ENCODE measurements at places on chromosomes 11 and 22.

DNA sequence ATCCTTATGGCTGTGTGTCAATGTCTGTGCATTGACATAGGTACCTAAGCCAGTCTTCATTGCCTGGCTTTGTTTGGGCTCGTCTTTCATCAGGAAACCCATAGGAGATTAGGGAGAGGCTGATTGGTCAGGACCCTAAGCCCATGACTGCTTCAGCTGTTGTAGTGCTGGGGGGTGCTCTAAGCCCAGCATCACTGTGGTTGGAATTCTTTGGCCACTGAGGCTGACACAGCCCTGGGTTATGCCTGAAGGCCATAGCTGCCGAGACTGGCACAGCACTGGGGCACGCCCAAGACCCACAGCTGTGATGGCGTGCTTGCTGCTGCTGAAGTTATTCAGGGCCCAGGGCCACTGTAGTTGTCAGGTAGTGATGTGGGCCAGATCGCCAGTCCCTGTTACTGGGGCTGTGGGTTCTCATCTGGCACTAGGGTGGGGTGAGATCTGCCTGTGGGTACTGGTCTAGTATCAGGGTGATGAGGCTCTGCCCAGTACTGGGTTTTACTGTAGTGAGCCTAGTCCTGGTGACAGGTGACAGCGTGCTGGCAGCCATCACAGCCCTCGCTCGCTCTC lies 4.9 kb downstream of the USP18 start:
- no peak for DNase-seq

DNA sequence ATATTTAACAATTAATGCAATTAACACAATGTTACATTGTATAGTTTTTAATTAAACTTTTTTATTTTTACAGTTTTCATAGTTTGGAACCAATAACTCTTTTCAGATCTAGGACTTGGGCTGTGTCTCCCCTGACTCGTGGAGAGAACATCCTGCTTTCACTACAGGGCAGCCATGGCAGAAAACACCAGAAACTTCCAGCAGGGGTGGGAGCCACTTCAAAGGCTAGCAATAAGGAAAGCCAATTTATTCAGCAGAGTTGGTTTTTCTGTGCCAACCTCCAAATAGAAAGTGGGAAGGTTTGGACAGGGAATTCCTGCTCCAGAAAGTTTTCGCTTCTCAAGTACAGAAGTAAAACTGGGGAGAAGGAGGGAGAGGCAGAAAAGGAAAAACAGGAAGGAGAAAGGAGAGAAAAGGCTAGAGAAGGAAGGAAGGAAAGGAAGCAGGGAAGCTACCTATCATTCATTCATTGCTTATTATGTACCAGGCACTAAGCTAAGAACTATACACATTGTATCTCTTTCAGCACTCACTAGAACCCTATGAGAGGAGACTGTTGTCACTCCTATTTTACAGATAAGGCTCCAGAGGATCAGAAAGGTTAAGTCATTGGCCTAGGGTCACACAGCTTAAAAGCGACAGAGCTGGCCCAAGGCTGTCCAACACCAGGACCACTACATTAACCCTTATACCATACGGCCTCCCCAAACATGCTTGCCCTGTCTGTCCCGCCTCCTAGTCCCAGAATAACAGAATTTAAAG lies 54.8 kb upstream of the CREB3L1 start:
- no peak for DNase-seq

- DNase-seq: no peak
These were observed 3.8 kb upstream of the WNT7B start for GRCh38 chr22:45980761-45981160.

GRCh38 chr11:120195601-120196320 lies 15.1 kb upstream of the OAF start:
- no peak for DNase-seq

GRCh38 chr22:17486313-17486712 lies 77.0 kb upstream of the SLC25A18 start:
- no peak for DNase-seq

DNA sequence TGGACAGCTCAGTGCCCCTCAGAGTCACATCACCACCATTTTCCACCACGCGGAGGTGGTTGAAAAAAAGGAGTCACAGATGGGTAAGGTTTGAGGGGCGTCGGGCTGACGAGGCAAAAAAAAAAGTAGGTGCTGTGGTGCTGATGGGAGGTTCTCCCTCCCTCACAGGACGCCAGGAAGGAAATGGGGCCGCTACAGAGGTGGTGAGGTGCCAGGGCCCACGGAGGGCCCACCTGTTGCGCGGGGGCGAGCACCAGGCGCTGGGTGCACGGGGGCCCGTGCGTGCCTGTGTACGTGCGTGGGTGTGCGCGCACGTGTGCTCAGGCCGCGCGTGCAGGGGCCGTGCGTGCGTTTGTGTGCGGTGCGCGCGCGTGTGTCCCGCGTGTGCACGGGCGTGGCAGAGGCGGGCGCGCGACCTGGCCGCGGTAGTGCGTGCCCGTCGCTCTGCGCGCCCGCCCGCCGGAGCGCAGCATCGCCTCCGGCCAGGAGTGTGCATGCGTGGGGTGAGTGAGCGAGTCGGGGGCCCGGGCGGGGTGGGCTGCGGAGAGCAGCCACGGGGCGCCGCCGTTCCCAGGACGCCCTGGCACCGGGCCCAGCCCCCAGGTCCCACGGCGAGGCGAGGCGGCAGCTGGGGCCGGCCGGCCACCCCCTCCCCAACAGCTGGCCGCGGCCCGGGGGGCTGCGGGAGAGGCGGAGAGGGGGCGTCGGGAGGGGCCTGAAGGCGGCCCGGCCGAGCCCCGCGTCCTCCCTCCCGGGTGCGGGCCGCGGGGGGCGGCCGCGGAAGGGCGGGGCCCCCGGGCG lies 2.8 kb downstream of the PDGFB start:
- no peak for DNase-seq

DNA sequence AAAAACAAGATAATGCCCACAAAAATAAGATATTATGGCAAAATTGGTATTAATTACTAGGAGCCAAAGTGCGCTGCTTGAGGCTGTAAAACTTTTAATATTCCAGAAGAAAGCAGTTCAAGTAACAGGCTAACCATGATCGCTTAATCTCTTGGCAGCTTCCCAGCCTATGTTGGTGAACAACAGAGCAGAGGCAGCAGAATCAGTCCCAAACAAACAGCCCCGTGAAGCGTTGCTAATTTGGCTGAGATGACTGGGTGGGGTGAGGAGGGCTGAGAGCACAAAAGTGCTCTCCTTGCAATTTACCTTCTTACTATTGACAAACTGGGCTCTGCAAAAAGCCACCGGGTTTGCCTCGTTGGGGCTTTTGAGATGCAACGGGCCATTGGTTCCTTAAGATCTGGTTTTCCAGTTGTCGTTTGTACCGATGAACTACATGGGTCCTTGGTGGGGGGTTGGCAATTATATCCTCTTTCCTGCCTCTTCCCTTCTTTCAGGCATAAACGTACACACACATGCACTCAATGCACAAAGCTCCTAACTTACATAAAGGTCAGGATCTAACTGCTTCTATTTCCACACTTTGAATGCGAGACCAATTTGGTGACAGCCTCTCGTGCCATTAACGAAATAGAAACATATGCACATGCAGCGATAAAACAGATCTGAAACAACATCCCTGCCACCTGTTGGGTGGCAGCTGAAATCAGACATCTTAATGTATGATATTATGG lies 407.6 kb upstream of the CADM1 start:
- DNase-seq: no peak
